Fibroblast of skin of left quadriceps (primary cell): ENCODE measurements at places on chromosomes 4 and X.

DNA sequence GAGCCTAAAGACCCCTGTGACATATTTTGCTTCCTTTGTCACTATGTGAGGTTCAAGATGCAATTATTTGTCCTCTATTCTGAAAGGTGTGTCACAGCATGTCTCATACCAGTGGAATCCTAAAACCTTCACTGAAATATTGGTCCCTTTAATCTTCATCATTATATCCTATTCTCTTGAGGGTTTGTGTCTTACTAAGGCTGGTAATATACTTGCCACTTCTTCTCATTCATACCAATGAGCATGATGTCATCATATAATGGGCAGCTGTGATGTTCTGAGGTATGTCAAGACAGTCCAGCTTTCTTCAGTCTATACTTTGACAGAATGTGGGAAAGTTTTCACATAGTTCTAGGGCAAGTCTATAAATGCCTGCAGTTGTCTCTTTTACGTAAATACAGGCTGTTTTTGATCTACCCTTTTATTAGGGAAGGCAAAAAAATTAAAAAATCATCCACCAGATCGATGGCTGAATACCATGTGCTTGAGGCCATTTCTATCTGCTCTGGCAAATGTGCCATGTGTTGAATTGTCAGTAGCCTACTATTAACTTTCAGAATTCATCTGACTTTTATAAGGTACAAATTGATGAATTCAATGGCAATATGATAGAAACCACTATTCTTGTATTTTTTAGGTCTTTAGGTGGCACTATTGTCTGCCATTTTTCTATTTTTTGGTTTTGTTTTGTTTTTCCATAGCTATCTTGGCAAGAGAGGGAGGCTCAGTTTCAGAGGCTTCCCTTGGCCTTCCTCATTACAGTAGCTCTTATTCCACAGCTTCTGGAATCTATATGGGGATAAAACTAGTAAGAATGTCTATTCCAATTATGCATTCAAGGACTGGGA lies 209.0 kb downstream of the PPARGC1A start:
- DNase-seq = peak; percentile 5

GRCh38 chr4:153497091-153497531 lies 31.0 kb downstream of the TMEM131L start:
- no peak for DNase-seq

DNA sequence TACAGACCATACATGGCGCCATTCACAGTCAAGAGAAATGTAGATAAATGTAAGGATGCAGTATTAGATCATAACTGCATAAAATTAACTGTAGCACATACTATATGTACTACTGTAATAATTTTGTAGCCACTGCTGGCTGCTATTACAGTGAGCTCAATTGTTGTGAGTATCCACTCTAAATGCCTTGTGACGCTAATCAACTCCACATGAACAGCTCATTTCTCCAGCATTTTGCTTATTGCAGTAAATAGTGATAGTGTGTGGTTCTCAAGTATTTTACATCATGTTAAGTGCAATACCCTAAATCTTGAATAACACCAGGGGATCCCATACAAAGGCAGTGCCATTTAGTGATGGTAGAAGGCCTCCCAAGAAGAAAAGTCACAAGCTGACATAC lies 21.2 kb downstream of the FGFBP1 start:
- peak; percentile 72 for DNase-seq

DNA sequence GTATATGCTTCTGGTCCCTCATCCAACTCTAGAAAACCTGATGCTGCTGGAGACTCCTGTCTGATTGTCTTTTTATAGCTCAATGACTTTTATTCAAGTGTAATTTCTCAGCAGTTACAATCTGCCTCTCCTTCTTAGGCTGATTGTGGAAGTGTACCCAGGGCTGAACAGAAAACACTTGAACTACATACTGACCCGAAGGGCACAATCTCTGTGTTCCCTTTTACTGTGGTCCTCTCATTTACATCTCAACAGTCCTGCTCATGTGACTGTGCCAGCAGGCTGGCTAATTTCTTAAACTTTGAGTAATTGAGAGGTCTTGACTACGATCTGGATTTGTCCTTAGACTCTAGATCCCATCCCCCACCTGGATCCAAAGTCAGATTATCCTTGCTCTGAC lies 863.4 kb downstream of the PDHA2 start:
- DNase-seq = no peak

DNA sequence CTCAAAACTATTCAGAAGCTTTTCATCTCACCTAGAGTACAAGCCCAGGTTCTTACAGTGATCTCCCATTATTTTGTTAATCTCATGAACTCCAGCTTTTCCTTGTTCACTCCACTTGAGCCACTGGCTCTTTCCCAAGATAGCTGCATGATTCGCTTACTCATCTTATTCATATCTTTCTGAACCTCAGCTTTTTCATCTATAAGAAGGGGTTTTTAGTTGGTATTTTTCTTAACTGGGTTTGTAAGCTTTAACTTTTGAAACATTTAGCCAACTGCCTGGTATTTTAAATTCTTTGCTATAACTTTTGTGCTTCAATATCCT lies 24.0 kb downstream of the GIMD1 start:
- DNase-seq = no peak

DNA sequence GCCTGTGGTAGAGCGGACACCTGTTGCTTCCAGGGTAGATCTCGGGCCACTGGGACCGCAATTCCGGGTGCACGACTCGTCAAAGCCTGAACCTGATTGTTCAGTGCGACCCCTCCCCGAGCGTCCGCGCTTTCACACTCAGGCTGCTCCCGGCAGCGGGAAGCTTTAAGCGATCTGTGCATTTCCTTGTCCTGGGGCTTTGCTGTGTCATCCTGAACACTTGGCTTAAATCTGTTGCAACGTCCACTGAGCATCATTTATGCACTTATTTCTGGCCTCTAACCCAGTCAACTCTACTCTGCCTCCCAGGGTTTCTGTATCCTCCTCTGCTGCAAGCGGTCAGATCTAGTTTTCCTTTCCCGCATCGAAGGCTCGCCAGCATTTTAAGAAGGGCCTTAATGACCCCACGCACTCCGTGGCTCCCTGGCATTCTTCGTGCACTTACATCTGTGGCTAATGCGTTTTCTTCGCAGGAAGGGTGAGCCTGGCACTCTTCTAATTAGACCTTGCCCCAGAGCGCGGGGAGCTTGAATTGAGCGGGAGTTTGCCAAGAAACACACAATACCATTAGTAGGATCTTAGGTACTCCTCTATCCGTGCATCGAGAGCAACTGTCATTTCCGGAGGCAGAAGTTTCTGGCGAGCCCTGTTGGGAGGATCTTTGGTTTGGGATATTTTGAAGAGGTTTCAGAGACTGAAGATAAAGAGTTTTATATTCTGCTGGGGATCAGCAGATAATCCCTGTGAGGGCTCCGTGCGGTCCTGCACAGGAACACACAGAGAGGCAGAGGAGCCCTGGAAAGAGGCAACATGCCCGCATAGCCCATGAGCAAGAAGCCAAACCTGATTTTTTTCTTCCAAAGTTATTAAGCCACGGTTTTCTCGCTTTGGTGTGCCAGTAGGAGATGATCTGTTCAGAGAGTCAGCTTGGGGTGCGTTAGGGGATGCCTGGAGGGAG lies 654 bp upstream of the DDIT4L start:
- DNase-seq = no peak

DNA sequence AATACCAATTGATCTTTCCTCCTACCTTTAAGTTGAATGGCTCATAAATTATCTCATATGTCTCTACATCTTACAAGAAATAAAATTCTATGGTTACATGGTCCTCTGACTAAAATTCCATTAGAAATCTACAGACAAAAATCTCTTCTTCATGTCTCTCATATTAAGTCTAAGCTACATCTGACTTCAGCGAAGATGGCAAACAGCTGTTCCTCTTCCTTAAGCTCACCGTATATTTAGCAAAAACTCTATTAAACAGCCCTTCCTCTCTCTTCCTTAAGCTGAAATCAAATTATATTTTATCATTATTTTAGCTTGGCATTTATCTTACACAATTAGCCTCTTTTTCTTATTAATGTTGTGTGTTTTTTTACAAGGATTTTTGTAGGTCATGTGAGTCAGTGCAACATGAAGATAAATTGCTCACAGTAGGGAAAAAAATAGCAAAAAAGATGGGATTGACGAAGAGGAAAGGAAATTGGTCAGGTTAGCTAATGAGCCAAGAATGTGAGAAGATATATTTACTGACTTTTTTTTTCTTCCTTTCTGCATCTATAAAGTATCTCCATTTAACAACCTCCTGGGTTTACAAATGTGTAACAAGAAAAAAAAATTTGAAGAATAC lies 2412.8 kb downstream of the ARAP2 start:
- peak; percentile 67 for DNase-seq

DNA sequence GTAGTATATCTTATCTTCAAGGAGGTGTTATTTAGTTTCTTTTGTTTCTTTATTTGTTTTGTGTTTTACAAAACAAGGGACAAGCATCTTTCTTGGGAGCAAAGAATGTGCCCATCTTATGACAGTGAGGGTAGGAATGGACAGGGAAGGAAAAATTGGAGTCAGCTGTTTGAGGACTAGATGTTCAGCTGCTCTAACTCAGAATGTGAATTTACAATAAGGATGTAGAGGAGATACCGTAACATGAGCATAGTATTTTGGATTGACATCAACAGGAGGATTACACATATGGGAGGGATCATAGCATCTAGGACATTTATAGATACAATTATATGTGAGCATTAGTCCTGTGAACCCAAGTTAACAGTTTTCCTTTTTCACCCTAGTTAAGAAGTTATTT lies 89.0 kb upstream of the GK2 start:
- DNase-seq = no peak

DNA sequence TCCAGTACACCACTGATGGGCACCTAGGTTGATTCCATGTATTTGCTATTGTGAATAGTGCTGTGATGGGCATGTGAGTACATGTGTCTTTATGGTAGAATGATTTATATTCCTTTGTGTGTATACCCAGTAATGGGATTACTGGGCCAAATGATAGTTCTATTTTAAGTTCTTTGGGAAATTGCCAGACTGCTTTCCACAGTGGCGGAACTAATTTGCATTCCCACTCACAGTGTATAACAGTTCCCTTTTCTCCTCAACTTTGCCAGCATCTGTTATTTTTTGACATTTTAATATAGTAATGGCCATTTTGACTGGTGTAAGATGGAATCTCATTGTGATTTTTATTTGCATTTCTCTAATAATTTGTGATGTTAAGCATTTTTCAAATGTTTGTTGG lies 25.9 kb downstream of the CC2D2A start:
- DNase-seq = no peak

GRCh38 chr4:106650701-106651100 lies 282.1 kb upstream of the GIMD1 start:
- DNase-seq = no peak

- DNase-seq = no peak
Observed at GRCh38 chr4:37014584-37014983, 230.0 kb upstream of the NWD2 start.

DNA sequence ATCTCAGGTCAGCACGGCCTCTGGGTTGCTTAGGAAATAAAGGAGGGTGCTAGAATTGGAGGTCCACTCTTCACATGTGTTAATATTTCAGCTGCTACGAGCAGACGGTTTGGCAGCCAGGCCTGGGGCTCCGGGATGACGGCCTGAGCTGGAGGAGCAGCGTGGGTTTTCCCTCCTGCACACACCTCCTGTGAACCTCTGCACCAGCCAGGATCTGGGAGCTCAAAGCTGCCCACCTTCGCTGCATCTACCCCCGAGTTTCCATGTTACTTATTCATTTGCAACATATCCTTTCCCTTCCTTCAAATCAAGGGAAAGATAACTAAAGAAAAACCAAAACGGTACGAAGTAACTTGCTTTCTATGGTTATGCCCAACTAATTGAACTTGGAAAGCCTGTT lies 13.6 kb downstream of the STOX2 start:
- no peak for DNase-seq

GRCh38 chrX:30312858-30313257 lies 3.7 kb upstream of the NR0B1 start:
- DNase-seq = no peak

DNA sequence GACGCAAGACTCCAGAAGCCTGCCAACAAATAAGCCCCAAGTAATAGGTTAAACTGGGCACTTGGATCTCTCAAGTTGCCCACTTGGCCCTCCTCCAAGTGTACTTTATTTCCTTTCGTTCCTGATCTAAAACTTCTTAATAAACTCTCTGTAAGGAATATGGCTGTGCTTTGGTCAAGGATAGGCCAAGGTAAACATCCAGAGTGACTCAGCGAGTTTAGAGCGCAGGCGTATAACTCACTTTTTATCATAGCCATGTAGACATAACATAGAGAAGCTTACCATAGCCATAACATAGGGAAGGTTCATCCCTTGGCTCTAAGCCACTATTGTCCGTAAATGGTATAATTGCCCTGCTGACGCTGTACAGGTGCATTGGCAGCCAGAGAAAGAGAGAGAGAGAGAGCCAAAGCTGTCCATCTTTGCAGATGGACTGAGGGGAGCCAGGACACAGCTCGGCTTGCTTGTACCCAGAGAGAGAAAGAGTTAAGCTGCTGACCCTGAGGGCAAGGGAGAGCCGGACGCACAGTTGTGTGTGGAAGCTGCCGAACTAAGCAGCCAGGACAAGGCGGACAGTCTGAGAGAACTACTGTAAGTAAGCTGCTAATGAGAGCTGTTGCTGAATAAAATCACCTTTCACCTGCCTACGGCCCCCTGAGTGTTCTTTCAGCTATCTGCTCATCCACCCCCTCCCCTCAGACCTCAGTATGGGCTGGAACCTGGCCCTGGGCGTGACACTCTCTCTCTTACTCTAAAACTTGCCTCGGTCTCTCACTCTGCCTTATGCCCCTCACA lies 1.8 kb downstream of the TLR1 start:
- DNase-seq = no peak

DNA sequence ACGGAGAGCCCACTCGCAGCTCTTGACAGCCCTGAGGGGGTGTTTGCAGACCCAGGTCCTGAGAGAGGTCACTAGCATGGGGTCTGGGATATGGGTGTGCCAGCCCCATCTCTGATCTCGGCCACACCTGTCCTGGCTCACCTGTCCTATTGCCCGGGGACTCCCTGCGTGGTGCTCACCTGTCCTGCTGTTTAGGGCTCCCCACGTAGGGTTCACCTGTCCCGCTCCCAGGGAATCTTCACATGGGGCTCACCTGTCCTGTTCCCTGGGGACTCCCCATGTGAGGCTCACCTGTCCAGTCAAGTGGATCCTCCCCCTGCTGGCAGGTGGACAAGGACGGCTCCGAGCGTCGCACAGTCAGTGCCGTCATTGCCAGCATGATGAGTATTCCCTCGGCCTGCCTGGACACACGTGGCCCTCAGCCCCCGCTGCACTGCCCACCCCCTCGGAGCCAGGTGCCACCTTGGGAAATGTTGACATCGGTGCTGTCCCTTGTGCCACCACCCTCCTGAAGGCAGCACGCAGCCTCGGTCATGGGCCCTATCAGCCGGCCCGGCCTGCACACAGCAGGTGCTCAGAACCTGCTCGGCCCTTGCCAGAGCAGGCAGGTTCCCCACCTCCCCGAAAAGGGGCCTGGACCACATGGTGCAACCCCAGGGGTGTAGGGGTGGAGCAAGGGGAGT lies 6.3 kb downstream of the SLC49A3 start:
- no peak for DNase-seq
